Kidney epithelial cell (primary cell): ENCODE measurements at places on chromosomes 4 and X.

GRCh38 chr4:96708766-96709165 is 868.9 kb downstream of the PDHA2 start:
- DNase-seq = no peak

DNA sequence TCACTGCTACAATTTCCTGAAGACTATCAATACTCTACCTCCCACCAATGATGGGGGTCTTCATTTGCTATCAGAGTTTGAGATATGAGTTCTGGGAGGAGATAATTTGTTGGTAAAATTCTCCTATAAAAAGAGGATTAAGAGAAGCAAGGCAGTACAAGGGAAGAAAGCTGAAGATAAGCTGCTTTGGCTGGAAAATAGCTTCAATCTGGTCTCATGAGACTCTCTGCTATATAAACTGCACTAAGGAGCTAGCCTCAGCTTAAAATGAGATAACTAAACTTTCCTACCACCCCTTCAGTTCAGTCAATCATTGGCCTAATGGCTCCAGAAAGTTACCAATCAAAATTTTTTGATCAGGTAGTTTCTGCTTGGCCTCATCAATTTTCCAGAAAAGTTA is 2105.0 kb downstream of the ARAP2 start:
- no peak for DNase-seq

- no peak for DNase-seq
Measured at GRCh38 chr4:125780164-125780563, 465.4 kb downstream of the FAT4 start.

DNA sequence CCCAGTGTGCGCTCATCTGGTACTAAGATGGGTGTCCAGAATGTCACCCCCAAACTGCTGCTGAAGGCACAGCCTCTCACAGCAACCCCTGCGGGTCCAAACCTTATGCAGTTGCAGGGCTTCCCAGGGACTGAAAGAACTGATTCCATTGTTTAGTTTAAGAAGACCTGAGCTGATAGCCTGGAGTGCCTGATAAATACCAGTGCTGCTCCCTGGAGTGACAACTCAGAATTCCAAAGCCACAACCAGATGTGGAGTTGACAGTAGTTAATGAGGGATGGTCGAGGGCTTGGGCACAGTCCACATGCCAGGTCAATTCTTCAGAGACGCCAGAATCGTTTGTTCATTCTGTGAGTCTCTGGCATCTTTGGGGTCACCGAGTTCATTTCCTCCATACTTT is 71.2 kb downstream of the LNX1 start:
- no peak for DNase-seq

GRCh38 chrX:12225107-12225506 is 86.8 kb downstream of the FRMPD4 start:
- DNase-seq = no peak

- no peak for DNase-seq
Measured at GRCh38 chrX:38468563-38469157, 92.7 kb upstream of the TSPAN7 start.

DNA sequence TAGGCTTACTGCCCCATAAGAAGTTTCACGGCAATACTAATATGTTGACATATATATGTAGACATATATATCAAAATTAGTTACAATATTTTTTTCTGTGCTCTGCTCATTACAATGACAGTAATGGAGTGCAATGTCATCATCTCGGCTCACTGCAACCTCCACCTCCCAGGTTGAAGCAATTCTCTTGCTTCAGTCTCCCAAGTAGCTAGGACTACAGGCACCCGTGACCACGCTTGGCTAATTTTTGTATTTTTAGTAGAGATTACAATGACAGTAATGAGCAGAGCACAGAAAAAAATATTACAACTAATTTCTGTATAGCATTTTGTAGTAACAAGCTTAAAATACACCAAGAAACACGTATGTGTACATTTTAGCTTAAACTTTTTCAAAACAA is 7.6 kb downstream of the EIF4E start:
- DNase-seq = no peak

DNA sequence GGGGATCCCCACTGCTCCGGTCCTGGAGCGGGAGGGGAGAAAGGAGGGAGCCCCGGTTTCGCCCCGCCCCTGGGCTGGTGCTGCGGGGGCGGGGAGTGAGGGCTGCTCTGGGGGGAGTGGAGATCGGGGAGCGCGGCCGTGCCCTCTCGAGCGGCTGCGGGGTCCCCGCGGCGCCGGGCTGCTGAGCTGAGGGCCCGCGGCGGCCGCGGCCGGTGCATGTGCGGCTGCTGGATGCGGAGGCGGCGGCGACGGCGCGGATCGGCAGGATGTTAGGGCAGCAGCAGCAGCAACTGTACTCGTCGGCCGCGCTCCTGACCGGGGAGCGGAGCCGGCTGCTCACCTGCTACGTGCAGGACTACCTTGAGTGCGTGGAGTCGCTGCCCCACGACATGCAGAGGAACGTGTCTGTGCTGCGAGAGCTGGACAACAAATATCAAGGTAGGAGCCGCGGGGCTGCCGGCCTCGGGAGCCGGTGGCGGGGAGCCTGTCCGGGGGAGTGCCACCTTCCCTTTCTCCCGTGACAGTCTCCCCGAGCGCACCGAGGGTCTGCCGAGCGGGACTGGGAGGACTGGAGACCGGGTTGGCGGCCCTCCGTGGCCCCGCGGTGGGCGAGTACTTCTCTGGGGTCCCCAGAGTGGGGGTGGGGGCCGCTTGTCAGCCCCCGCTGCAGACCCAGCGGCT is at the start of gene ING2:
ING2 (plus strand) TSS at position 129 of the 681 bp plus-strand sequence; CDS start at position 267, 138 bp downstream.
- no peak for DNase-seq

GRCh38 chr4:183971929-183972490 is 66.9 kb downstream of the STOX2 start:
- DNase-seq = no peak

- DNase-seq = no peak
Measured at GRCh38 chr4:139817657-139818452, 152.2 kb downstream of the MGST2 start.

GRCh38 chrX:119539872-119540271 is 25.3 kb downstream of the STEEP1 start:
- no peak for DNase-seq

DNA sequence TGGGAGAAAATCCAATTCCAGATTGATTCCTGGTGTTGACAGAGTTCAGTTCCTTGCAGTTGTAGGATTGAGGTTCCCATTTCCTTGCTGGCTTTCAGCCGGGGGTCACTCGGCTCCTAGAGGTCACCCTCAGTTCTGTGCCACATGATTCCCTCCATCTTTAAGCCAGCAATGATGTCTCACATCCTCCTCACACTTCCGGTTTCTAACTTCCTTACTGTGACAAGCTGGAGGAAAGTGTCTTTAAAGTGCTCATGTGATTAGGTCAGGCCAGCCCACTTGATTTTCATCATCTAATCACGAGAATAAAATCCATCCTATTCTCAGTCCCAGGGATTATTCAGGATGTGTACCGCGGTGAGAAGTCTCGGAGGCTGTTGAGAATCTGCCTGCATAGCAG is 19.4 kb upstream of the SMIM31 start:
- DNase-seq = no peak

DNA sequence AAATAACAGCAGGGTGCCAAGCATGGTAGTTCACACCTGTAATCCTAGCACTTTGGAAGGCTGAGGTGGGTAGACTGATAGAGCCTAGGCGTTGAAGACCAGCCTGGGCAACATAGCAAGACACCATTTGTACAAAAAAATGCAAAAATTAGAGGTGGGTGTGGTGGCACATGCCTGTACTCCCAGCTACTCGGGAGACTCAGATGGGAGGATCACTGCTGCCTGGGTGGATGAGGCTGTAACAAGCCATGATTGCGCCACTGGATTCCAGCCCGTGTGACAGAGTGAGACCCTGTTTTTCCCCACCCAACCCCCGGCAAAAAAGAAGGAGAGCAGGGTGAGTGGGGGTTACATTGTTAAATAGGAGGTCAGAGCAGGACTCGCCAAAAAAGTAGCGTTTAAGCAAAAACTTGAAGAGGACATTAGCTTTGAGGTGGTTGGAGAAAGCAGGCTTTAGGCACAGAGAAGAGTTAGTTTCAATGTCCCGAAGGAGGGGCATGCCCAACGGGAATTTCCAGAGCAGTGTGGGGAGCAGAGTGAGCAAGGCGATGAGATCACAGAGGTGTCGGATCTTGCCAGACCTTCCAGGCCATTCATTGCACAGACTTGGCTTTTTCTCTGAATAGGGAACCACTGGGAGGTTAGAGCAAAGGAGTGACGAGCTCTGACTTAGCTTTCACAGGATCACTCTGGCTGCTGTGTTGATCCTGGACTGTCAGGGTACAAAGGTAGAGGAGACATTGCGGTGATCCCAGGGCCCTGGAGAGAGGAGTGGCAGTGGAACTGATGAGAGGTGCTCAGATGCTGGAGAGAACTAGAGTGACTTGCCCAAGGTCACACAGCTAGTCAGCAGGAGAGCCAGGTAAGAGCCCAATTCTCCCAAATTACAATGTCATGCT is 70.6 kb downstream of the TRAPPC11 start:
- no peak for DNase-seq

DNA sequence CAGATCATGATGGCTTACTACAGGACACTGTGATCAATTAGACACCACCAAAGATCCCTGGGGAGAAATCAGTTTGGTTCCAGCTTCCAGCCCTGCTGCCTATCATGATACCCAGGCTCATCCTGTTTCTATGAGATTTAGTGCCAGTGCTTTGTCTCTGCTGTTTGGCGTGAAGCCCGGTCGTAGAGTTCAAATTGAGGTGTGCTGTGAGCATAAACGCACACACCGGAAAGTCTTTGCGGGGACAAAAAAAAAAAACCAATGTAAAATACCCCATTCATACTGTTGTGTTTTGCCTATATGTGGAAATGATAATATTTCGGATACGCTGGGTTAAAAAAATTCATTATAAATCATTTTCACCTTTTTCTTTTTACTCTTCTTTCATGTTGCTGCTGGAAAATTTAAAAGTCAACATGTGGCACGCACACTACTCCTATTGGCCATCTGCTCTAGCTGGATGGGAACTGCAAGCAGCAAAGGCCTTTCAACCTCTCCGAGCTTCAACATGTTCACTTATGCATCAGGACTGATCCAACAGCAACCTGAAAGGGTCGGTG is 607 bp upstream of the DKC1 start:
- DNase-seq = no peak

GRCh38 chr4:8907596-8908205 is 36.1 kb upstream of the HMX1 start:
- no peak for DNase-seq

GRCh38 chrX:40897718-40898270 is 162.5 kb upstream of the MED14 start:
- DNase-seq = no peak

DNA sequence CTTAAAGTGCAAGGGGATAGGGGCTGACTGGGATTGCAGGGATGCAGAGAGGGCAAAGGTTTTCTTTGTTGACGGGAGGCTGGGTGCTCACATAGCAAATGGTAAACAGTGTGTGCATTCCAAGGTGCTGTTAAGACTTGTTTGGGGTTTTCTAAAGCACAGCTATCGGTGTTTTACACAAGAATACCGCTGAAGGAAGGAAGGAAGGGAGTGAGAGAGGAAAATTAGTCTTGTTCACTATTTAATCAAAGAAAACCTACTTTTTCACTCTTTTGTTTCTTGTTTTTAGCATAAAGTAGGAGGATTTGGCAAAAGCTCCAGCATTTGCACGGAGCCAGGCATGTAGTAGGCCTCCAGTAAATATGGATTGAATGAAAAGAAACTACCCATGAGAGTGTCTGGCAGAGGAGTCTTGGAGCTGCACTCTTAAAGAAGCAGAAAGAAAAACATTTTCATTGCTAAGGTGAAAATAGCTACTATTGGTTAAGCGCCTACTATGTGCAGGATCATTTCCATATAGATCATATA is 99.7 kb downstream of the FIP1L1 start:
- DNase-seq = no peak

DNA sequence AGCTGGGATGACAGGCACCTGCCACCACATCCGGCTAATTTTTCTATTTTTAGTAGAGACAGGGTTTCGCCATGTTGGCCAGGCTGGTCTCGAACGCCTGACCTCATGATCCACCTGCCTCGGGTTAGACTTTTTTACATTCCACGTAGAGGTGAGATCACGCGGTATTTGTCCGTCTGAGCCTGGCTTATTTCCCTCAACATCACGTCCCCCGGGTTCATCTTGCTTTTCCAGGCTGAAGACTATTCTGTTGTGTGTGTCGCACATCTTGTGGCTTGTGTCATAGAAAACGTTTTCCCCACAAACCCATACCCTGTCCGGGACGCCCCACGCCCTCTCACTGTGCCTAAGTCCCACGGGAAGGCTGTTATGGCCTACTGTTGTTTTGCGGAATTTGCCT is 185.3 kb downstream of the CRLF2 start:
- DNase-seq = no peak

GRCh38 chrX:6067600-6067999 is 161.1 kb downstream of the NLGN4X start:
- DNase-seq = no peak

GRCh38 chrX:149631234-149632165 is at the start of gene TMEM185A:
Gene TMEM185A, minus strand, starts transcription at chrX:149631792. Its CDS starts 212 bp downstream, at chrX:149631580.
- no peak for DNase-seq

DNA sequence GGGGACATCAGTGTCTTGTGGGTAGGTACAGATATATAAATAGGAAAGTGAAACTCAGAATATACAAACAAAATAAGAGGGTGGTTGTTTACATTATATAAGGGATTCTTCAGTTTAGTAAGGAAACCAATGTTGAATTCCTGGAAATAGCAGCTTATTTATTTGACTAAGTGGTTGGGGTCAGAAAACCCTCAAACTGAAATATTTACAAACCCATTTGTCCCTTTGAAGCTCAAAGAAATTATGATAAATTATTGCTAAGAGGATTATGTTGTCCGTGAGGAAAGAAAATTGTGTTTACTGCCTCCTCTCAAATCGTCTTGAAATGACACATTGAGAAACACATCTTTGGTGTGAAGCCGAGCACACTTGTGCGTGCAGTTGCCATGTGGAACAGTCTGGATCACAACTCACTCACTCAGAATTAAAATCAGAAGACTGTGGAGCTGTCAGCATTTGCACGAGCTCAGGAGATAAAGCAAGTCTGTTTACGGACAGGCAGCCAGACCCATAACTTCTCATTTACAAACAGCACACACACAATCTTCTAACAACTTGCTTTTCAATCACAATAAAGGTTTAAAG is 46.8 kb upstream of the SETD7 start:
- no peak for DNase-seq

DNA sequence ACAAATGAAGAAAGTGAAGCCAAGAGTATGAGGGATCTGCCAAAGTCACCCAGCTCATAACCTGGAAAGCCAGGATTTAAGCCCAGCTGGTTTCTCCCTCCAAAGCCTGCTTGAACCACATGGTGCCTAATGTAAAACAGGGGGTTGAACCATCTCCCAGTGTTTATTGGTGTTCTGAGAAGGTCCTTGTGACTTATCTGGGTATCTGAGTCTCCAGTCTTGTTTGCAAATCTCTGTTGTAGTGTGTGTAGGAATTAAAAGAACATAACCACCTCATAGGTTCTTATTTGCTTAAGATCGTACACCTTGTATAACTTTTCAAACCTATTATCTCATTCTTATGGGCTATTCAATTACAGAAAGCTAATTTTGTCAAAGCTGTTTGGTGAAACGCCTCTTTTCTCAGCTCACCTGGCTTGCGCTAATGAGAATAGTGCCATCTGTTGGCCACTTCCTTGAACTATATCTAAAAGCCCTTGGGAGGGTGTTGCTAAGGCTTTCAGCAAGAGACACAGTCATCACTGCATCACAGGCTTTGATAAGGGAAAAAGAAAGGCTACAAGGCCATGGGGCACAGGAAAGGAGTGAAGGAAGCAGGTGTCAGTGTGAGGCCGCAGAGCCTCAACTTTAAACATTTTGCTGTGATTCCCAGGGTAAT is 34.0 kb downstream of the ETDB start:
- peak; percentile 34 for DNase-seq

GRCh38 chrX:123625477-123625876 is 107.4 kb downstream of the THOC2 start:
- DNase-seq = no peak

GRCh38 chrX:71953391-71953790 is 42.7 kb downstream of the NHSL2 start:
- DNase-seq = no peak
